ENCODE measurements at places on chromosomes 1 and 21. TPM values are rescaled to one million over a fixed set of nuclear protein-coding genes. Genes with fewer than 3 reads are reported as not detected.

BMP8A gene
- 0.20 TPM for total RNA-seq

SPRR4 gene
- not detected for total RNA-seq

KCNJ9 gene
- total RNA-seq = not detected

TFF2 gene
- not detected for total RNA-seq

DNA sequence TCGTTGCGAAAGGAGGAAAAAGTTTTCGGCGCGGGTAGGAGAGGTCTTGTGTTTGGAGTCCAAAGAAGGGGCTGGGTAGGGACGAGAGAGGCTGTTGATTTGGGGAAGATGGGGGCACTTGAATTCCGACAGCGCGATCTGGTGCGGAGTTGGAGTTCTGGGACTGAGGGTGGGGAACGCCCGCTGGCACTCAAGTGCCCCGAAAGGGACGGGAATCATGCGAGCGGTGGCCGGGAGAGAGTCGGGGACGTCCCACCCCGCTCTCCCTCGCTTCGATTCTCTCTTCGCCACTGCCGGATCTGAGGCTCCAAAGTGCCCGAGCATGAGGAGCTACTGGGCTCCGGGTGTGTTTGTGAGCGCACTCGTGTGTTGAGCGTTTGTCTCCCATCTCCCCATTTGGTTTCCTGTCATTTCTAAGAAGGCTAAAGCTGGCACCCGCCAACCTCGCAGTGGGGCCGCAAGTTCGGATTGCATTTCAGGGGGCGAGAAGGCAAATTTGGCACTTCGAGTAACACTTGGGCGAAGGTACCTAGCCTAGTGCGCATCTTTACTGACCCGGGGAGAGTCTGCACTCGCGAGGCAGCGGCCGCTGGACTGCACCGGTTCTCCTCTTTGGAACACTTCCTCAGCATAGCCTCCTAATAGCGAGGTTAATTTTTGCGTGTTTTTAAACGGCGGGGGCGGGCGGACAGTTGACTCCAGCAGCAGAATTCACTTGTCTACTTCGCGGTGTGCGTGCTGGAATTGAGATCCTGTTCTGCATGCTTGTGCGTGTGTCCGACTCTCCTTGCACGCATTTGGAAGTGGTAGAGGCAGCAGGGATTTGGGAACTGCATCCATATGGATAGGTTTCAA is 1.2 kb downstream of the CHRM3 start:
- no peak for DNase-seq

DNA sequence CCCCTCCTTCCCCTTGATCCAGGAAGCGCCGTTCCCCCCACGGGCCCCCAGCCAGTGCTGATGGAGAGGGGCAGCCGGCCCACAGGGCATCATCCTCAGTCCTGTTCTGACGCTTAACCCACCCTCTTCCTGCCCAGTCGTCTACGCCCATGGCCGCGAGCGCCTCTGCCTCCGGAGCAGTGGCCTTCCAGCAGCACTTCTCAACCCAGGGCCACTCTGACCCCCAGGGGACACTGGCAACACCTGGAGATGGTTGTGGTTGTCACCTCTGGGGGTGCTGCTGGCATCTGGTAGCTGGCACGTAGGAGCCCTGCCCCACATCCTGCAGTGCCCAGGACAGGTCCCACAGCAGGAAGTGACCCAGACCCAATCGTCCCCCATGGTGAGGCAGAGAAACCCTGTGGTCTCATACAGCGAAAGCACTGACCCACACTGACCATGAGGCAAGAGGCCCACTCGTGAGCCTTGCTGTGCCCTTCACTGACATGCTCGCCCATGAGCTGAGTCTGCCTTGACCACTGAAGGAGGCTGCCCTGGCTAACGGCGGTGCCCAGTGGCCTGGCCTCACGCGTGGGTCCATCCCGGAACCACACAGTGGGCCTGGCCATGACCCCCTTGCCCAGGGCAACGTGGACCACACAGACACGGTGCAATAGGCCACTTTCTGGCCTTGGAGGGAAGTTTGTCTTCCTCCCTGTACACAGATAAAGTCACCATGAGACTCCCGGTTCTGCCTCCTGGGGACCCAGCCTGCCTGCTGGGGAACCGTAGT is 96.8 kb upstream of the ARHGEF16 start:
- no peak for DNase-seq

DNA sequence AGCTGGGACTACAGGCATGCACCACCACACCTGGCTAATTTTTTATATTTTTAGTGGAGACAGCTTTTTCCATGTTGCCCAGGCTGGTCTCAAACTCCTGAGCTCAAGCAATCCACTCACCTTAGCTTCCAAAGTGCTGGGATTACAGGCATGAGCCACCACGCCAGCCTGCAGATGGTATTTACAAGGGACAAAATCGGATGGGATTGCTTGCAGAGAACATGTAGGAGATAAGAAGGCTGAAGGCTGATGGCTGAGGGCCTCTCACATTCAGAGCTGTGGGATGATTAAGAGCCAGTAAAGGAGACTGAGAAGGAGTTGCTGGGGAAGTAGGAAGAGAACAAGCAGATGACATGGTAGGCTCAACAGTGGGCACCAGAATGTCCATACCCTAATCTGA is 24.0 kb upstream of the QSOX1 start:
- DNase-seq = no peak

GRCh38 chr1:50103615-50104081 is 5.1 kb upstream of the ELAVL4 start:
- no peak for DNase-seq

- no peak for DNase-seq
These were observed 11.7 kb downstream of the SEMA4A start for GRCh38 chr1:156165083-156165482.

DNA sequence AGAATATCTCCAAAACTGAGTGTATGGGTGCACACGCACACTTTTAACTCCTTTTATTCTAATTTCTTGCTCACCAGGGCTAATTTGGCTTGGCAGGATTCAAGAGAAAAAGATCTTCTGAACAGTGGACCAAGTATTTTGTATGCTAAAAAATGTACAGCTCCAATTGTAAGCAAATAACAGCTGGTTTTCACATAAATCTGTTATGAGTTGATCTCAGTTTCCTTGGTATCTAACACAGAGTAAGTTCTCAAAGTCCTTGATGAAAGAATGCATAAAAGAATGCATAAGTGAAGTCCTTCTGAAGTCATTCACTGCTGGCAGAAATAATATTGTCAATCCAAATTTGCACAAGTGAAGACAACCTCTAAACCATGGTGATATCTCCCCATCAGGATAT is 213.0 kb downstream of the OMA1 start:
- no peak for DNase-seq

GRCh38 chr1:31548907-31549808 is 27.2 kb upstream of the TINAGL1 start:
- peak; percentile 79 for DNase-seq

DNA sequence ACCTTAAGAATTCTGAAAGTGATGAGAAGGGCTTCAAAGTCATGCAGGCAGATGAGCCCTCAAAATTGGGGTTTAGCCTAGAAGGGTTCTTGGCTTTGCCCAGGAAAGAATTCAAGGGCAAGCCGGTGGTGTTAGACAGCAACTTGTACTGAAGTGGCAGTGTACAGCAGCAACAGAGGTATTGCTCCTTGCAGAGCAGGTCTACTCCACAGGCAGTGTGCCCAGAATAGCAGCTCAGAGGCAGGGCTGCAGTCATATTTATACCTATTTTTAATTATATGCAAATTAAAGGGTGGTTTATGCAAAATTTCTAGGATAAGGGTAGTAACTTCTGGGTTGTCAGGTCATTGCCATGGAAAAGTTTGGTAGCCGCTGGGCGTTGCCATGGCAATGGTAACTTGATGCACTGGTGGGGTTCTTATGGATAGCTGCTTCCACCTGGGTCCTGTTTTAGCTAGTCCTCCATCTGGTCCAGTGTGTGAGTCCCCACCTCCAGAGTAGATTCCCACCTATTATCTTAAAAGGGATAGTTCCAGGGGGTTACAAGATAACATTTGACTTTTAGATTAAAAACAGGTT is 57.9 kb upstream of the CR2 start:
- DNase-seq = no peak

Data from activated B cell treated with CpG ODN at 0.5 μM for 24 hours (primary cell).